ENCODE measurements at places on chromosomes 5 and 9.

GRCh38 chr5:135539430-135540005, 3.8 kb upstream of the NEUROG1 start:
- no peak for DNase-seq

GRCh38 chr9:14488421-14489190, 174.7 kb upstream of the NFIB start:
- DNase-seq: no peak

- DNase-seq: no peak
Measured at GRCh38 chr5:171444582-171444981, 25.1 kb downstream of the FGF18 start.

DNA sequence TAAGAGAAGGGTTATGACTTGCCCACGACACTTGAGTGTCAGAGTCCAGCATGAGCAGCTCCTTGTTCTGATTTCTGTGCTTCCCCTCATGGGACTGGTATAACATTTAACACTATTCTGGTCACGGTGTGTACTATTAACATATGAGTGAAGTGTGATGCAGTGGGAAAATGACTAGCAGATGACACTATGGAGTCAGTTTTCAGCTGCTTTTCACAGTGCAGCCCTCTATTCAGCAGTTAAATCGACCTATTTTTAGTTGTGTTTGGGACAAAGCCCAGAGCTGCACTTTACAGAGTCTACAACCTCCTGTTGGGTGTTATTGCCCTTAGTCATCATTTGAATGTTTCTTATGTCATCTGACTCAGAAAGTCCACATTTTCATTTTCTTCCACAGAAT, 59.1 kb downstream of the CHSY3 start:
- peak; percentile 53 for DNase-seq

GRCh38 chr9:97853844-97854695, 1.0 kb downstream of the FOXE1 start:
- no peak for DNase-seq

- DNase-seq: no peak
Measured at GRCh38 chr5:149795360-149795759, 65.2 kb downstream of the PPARGC1B start.

DNA sequence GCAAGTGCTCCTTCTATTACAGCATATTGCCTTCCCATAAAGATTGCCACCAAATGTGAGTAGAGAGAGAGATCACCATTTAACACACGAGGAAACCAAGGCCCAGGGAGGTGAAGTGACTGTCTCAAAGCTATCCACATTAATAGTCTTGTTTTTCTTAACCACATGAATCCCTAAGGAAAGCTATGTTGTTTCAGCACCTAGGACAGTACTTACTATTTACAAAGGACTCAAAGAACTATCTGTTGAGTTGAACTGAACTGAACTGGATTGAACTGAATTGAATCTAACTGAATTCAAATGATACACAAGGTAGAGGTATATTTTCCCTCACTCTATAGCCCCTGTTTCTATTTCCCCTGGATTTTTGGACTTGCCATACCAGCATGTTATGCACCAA, 430.4 kb downstream of the CAAP1 start:
- no peak for DNase-seq

GRCh38 chr5:34411470-34412346, 244.4 kb upstream of the RAI14 start:
- no peak for DNase-seq

GRCh38 chr5:61465066-61465465, 133.0 kb downstream of the ZSWIM6 start:
- no peak for DNase-seq

- DNase-seq: no peak
Measured at GRCh38 chr5:7392693-7393024, 3.3 kb upstream of the ADCY2 start.

GRCh38 chr5:59569608-59570334, 323.8 kb downstream of the PDE4D start:
- DNase-seq: no peak

DNA sequence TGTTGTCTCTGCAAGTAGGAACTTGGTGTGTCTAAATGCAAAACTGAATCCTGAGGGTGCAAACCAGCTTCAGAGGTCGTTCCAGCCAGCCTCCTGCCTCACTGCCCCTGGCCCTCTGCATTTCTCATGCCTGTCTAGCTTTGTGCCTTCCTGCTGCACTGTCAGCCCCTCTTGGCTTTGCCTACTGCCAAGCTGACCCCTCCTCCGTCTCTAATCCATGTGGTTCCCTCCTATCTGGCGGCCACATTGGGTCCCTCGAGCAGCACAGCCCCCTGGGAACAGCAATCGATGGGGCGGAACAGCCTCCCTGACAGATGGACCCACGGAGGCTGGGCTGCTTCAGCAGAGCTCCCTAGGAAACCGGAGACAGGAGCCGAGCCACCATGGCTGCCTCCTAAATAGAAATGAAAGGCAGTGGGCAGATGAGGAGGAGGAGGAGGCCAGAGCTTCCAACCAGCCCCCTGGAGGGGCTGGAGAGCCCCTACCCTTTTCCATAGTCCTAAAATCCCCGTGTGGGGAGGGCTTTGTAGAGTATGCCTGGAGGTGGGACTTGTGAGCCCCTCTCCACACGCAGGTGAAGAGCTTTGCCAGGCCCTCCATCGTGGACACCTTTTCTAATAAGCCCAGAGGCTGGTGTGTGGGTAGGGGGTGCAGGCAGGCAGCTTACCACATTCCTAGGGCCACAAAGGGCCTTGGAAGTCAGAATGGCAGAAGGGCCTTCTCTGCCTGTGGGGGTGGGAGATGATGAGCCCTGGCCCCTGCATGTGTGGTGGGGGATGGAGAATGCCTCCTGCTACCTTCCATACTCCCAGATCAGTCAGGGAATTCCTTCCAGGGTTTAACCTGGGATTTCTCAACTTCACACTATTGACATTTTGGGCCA, 9.2 kb upstream of the CXXC5 start:
- DNase-seq: no peak

- no peak for DNase-seq
Measured at GRCh38 chr5:151208481-151208914, 15.4 kb downstream of the CCDC69 start.

GRCh38 chr5:5978501-5979376, 399.6 kb downstream of the MED10 start:
- no peak for DNase-seq

Measured in H4 (cell line).